Placental epithelial cell (primary cell): ENCODE measurements at places on chromosomes 2 and 18. TPM values are rescaled to one million over a fixed set of nuclear protein-coding genes. Genes with fewer than 3 reads are reported as not detected.

STK36 gene
- total RNA-seq: 31.4 and 34.3 TPM in 2 replicates

UGT1A5 gene
- 0.22 TPM in 1 of 2 replicates, not detected in the other for total RNA-seq

SLC66A3 gene
- total RNA-seq: 27.8 and 29.8 TPM in 2 replicates

COL6A3 gene
- 4.8 and 10.6 TPM in 2 replicates for total RNA-seq

CERS6 gene
- total RNA-seq: 48.3 and 64.3 TPM in 2 replicates

MCM6 gene
- total RNA-seq: 8.1 and 8.6 TPM in 2 replicates

HOXD12 gene
- total RNA-seq: not detected in 2 replicates

RBMS1 gene
- 103 and 129 TPM in 2 replicates for total RNA-seq

GALNT5 gene
- total RNA-seq: 9.0 and 16.5 TPM in 2 replicates

TTC21B gene
- total RNA-seq: 17.1 and 32.2 TPM in 2 replicates

FTCDNL1 gene
- 0.79 and 1.3 TPM in 2 replicates for total RNA-seq

RTP5 gene
- total RNA-seq: not detected in 2 replicates

C2orf66 gene
- under 0.01 and 0.11 TPM in 2 replicates for total RNA-seq

IL36RN gene
- 8.6 and 23.4 TPM in 2 replicates for total RNA-seq

STAMBP gene
- 21.2 and 37.1 TPM in 2 replicates for total RNA-seq

CDH7 gene
- not detected in 2 replicates for total RNA-seq

KCNJ13 gene
- 3.1 and 7.5 TPM in 2 replicates for total RNA-seq

CFAP65 gene
- total RNA-seq: not detected in 2 replicates

LAMA3 gene
- 1,048 and 1,921 TPM in 2 replicates for total RNA-seq

IL36B gene
- total RNA-seq: not detected in 2 replicates

C2orf81 gene
- 3.1 and 4.1 TPM in 2 replicates for total RNA-seq
